ENCODE measurements at places on chromosomes 1 and 21.

DNA sequence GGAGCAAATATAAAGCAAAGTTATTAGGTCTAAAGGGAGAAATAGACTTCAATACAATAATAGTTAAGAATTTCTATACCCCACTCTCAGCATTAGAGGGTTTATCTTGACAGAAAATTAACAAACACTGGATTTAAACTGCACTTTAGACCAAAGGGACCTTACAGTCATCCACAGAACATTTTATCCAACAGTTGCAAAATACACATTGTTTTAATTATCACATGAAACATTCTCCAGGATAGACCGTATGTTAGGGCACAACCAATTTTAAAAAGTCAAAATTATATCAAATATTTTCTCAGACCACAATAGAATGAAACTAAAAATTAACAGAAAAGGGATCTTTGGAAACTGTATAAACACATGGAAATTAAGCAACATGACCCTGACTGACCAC is 384.5 kb upstream of the C1orf87 start:
- DNase-seq, result no peak

- peak; percentile 43 for DNase-seq
Measured at GRCh38 chr1:24319312-24319863, at the start of gene GRHL3. Gene GRHL3, plus strand, starts transcription at chr1:24319357. Its CDS starts 195 bp downstream, at chr1:24319552.

GRCh38 chr1:238951809-238952208 is 434.6 kb upstream of the CHRM3 start:
- DNase-seq, result no peak

DNA sequence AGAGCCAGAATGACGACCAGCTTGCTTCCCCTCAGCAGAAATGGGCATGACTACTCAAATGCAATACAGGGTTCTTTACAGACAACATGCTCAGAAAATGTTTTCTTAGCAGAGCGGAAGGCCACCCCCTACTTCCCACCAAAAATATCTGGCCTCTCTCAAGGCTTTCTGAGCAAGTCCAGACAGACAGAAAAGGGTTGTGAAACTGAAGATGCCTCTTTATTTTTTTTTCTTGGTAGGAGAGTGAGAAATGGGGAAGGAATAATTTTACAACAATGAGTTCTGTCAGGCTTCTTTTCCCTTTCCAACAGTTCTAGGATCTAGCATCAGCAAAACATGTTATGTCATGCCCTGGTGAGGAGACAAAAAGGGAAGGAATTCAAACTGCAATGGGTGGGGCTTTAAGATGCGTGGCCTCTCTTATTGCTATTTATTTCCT is 172.0 kb upstream of the CAMK1G start:
- DNase-seq, result no peak

- DNase-seq, result peak; percentile 62
Measured at GRCh38 chr1:119631433-119632102, 16.5 kb downstream of the ZNF697 start.

DNA sequence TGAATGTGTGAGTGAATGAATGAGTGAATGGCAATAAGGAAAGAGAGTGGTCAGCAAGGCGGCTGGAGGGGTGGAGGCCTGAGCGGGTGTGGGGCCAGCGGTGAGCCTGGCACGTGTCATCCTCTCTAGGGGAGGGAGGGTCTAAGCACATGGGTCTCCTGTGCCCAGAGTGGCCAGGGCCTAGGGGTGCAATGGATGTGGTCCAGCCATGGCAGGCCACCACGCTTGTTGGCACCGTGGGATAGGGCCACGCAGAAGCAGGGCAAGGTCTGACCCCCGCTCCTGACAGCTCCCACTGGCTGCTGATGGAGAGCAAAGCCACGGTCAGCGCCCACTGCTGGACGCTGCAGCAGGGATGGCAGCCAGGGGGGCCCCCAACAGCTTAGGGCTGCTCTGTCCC is 19.5 kb upstream of the SPSB1 start:
- no peak for DNase-seq

DNA sequence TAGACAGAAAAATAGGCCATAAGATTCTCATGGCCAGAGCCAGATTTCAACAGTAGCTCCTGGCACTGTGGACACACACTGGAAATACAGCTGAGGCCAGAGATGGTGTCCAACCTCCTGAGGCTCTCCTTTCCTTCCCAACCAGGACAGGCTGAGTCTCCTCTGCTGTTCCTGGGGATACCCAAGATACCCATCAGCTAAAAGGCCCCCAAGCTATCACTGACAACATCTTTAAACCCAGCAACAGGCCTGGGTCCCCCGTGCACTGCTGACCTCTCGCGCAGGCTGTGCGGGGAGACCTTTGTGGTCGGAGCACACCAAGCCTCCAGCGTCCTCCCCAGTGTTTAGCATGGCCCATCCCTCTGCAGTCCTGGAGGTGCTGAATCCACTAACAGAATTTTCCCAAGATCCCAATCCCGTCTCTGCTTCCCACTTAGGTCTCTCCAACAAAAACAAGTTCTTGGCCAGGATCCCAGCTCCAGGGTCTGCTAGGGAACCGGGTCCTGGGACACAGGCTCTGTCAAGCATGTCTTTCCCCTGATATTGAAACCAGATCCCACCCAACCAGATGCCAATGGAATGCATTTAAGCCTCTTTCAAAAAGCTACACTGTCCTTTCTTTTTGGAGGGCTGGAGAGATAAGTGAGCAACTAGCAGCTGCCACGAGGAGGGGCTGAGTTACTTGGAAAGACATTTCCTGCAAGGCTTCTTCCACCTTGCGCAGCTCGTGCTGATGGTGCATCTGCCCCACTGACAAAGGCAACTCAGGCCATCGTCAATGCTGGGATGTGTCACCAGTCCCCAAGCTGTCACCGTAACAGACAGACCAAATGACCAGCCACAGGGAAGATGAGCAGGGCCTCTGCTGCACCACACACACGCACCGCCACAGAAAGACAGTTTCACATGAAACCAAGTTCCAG is 73.2 kb downstream of the BCAR3 start:
- no peak for DNase-seq

DNA sequence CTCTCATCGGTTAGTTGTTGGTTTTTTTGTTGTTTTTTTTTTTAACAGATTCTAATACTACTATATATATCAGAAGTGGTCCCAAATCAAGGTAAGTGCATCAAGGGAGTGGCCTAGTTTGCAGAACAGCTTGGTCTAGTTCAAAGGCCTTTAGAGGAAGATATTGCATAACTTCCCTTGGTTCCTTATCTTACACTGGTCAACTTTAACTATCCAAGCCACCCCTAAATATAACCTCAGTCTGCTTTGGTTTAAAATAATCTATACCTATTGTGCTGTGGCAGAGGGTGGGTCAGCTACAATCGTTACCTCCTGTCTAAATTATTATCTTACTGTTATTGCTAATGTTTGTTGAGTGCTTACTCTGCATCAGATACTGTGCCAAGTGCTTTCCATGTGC is 6.9 kb downstream of the S100A12 start:
- DNase-seq, result no peak

DNA sequence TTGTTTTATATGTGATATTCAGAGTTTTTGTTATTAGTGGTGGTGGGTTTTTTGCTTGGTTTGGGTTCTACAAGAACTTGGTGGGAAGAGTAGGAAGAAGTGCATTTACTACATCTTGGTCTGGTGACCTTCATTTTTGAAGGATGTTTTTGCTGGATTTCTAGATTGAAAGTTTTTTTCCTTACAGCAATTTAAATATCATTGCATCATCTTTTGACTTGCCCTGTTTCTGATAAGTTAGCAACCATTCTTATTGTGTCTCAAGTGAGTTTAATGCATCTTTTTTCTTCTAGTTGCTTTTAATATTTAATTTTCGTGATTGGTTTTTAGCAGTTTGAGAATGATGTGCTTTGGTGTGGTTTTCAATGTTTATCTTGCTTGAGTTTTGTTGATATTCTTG is 447.7 kb downstream of the DISC1 start:
- DNase-seq, result no peak

- no peak for DNase-seq
Measured at GRCh38 chr1:209038735-209039134, 544.8 kb upstream of the CAMK1G start.

DNA sequence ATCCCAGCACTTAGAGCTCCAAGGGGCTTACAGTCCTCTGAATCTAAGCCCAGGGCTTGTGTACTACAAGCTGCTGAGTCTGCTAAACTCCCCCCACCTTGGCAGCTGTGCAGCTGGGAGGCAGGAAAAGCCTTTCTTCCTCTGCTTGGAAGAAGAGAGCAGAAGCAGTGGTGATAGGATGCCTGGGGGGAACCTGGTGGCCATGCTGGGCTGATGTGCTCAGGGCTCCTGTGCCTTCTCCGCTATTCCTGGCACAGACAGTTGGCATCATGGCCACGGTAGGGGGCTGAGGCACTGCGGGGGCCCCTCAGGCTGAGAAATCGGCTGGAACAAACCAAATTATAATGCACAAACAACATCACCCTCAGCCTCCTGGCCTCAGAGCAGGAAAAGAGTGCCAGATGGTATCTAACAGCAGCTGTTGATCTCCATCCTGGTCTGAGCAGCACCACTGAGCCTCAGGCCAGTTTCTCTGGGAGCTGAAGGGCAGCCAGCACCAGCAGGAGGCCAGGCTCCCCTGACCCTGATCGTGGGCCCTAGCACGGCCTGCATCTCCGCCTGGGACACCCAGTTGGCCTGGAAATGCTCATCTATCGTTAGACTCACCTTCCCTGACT is 35.8 kb downstream of the ECE1 start:
- no peak for DNase-seq

DNA sequence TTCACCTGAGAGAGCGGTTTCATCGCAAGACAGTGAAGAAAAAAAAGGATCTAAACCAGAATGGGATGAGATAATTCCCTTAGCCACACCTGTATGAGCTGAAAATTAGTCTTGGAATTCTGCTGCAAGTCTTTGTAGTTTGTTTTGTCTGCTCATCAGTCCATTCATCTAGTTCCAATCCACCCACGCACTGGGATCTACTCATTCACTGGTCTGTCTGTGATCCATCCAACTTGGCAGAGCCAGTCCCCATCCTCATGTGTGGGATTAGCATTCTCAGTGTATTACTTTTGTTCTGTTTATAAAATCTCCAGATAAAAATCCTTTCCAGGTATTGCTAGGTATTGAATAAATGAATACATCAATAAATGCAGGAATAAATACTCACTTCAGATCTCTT is 266.5 kb upstream of the USP24 start:
- no peak for DNase-seq

GRCh38 chr1:41800311-41800829 is 118.4 kb downstream of the HIVEP3 start:
- no peak for DNase-seq

DNA sequence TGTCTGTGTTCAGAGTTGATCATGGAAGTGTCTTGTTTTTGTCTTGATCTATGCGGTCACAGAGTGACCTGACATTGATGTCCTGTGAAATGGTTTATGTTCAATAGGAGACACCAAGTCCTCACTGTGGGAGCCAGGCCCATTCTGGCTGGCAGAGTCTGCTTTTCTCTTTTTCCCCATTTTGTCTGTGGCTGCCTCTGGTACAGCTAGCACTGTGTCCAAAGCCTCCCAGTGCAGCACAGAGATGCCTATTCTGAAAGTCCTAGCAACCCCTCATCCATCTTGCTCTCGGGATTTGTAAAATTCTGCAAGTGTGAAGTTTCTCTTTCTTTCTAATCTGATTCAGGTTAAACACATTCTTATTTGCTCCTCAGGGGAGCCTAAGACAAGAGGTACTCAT is 14.3 kb downstream of the TNN start:
- DNase-seq, result no peak

DNA sequence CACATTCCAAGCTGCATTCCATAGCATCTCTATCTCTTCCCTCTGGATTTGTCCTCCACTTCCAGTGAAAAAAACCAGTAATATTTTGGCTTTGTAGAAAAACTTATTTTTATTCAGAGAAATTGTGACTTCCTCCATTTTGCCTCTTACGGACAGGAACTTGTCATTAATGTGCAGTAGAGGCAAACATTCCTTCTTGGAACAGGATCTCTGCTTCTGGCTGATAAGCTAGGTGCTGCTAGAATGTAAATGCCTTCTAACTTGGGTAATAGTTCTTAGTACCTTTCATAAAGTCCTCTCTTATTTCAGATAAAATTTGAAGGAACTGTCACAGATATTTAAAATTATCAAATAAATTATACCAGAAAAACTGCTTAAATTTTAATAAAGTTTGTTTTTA is 707.8 kb downstream of the USP25 start:
- no peak for DNase-seq

GRCh38 chr1:4351453-4351852 is 303.0 kb upstream of the AJAP1 start:
- DNase-seq, result no peak

- no peak for DNase-seq
Measured at GRCh38 chr21:42843056-42843455, 36.3 kb downstream of the WDR4 start.

DNA sequence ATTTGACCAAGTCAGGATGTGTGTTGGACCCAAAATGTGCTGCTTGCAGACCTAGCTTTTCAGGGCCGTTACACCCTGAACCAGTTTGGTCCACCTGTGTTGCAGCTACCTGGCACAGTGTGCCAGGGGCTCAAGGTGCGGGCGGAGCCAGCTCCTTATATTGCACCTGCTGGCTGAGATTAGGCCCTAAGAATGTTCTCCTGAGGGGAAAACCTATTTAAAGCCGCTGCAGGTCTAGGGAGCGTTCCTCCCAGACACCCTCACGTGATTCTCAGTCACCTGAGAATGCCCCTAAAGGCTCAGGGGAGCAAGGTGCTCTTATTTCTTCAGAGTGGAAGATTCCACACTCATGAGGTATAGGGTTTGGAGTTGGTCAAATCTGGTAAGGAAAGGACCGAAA is 12.0 kb downstream of the GSTM3 start:
- DNase-seq, result no peak

GRCh38 chr1:114669562-114670082 is at the start of gene DENND2C:
Gene DENND2C, minus strand, starts transcription at chr1:114670049. Its CDS starts 44,065 bp downstream, at chr1:114625984.
- no peak for DNase-seq
